Bladder microvascular endothelial cell (primary cell): ENCODE measurements at places on chromosomes 2 and 18. TPM values are rescaled to one million over a fixed set of nuclear protein-coding genes. Genes with fewer than 3 reads are reported as not detected.

Gene ANKRD30B
- total RNA-seq = not detected in 2 replicates

Gene PRKAG3
- not detected in 2 replicates for total RNA-seq

Gene RBM43
- total RNA-seq = 2.5 and 2.6 TPM in 2 replicates

Gene B3GNT2
- total RNA-seq = 22.0 and 26.7 TPM in 2 replicates

Gene EVX2
- not detected in 2 replicates for total RNA-seq

Gene PPP4R3B
- total RNA-seq = 30.0 and 50.1 TPM in 2 replicates

Gene HAAO
- total RNA-seq = 0.16 TPM in 1 of 2 replicates, not detected in the other

Gene TSPYL6
- total RNA-seq = not detected in 2 replicates

Gene C1QL2
- total RNA-seq = not detected in 2 replicates

Gene SOWAHC
- 5.2 and 7.7 TPM in 2 replicates for total RNA-seq

Gene LIPG
- 2.0 and 3.4 TPM in 2 replicates for total RNA-seq

Gene CCDC141
- under 0.01 and 0.57 TPM in 2 replicates for total RNA-seq

Gene FAM124B
- total RNA-seq = 64.1 and 147 TPM in 2 replicates

Gene PDE6D
- 16.4 and 21.0 TPM in 2 replicates for total RNA-seq

Gene DSG1
- total RNA-seq = not detected in 2 replicates

Gene IL37
- total RNA-seq = not detected in 2 replicates

Gene CFAP65
- not detected in 2 replicates for total RNA-seq

Gene CIB4
- not detected in 2 replicates for total RNA-seq
